ENCODE measurements at places on chromosomes 7 and 10.

DNA sequence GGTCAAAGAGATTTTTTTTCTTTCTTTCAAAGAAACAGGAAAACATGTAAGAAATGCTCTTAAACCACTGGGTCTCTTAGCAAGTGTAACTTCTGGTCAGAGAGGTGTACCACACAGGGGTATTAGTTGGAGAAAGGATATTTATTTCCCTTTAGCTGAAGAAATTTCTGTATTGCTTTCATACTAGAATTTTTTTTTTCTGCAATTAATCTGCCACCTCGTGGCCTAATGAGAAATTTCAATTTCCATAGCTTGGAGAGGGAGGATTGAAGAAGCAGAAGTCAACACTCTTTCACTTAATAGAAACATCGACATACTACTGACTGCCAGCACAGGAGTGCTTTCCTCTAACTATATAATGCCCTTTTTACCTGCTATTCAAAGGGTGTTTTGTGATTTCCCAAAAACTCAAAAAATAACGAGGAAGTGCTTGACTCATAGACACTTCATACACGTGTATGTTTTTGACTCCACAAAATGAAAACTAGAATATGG, 177.6 kb upstream of the NAMPT start:
- no peak for DNase-seq

- peak; percentile 28 for DNase-seq
Measured at GRCh38 chr7:133355325-133355708, 102.4 kb downstream of the EXOC4 start.

- DNase-seq = no peak
Measured at GRCh38 chr10:30869566-30869965, 162.1 kb downstream of the ZNF438 start.

DNA sequence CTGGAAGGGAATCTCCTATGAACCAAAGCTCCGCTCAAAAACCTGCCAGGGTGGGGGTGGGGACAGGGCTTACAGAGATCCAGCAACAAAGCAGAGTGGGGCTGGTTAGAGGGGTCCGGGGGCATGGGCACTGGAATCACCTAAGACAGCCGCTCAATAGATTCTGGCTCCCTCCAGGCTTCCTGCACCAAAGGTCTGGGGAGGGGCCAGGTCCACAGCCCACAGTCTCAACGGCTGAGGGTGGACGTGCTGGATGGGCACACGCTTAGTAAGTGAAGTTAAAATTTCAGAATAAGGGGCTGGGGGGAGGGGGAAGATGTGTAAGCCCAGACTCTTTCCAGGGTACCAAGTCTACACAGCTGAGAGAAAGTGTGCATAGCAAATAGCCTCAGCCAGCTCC, 31.1 kb downstream of the PYROXD2 start:
- no peak for DNase-seq

DNA sequence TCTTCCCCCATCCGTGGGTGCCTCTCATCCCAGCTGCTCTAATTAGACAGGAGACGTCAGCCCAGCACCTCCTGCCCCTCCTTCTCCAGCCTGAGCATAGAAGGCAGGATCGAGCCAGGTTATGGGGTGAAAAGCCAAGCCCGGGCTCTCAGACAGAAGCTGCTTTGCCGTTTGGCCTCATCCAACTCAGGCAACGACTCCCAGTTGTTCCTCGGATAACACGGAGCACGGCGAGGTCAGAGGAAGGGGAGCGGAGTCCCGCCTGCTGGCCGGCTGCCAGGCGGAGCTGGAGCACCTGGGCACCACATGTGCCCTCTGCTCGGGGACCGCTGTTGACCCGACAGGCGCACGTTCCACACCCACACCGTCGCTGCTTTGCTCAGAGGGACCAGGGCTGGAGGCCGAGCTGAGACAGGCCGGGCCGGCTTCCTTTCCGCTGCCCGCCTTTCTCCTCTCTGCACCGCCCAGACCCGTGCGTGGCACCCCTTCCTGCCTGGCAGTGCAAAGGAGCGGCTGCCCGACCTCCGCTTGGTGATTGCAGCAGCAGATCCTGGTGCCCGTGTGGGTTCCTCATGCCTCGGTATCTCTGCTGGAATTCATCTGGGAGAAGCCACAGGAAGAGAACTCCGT, 21.6 kb upstream of the UNCX start:
- DNase-seq = no peak

- no peak for DNase-seq
Measured at GRCh38 chr7:44324204-44324480, 1.3 kb downstream of the CAMK2B start.

GRCh38 chr7:124550036-124550435, 215.6 kb downstream of the GPR37 start:
- no peak for DNase-seq

GRCh38 chr10:61417661-61418060, 35.5 kb downstream of the TMEM26 start:
- DNase-seq = no peak

DNA sequence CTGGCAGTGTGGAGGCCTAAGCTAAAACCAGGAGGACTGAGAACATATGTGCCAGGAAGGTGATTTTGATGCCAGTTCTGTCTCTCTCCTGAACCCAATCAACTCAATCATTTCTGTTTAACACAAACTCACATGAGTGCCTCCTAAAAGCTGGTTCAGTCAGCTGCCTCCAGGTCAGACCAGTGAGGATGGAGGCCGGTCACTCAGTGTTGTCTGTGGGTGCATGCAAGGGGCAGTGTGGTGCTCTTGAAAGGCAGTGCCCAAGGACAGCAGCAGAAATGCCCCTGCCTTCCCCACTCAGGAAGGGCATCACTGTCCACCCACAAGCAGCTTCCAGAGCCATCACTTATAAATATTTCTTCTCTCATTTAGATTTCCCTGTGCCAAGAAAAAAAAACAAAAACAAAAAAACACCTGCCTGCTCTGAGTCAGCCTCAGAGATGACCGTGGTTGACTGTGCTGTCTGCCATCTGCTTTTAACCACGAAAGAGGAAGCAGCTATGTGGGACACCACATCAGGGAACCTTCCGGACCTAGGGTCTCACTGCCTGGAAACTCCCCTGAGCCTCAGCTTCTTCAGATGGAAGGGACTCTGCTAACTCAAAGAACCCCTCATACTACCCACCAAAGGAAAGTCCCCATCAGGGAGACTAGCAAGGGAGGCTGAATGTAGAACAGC, 39.1 kb downstream of the VOPP1 start:
- peak; percentile 29 for DNase-seq

- DNase-seq = no peak
Measured at GRCh38 chr7:151662251-151662826, 142.6 kb upstream of the RHEB start.

DNA sequence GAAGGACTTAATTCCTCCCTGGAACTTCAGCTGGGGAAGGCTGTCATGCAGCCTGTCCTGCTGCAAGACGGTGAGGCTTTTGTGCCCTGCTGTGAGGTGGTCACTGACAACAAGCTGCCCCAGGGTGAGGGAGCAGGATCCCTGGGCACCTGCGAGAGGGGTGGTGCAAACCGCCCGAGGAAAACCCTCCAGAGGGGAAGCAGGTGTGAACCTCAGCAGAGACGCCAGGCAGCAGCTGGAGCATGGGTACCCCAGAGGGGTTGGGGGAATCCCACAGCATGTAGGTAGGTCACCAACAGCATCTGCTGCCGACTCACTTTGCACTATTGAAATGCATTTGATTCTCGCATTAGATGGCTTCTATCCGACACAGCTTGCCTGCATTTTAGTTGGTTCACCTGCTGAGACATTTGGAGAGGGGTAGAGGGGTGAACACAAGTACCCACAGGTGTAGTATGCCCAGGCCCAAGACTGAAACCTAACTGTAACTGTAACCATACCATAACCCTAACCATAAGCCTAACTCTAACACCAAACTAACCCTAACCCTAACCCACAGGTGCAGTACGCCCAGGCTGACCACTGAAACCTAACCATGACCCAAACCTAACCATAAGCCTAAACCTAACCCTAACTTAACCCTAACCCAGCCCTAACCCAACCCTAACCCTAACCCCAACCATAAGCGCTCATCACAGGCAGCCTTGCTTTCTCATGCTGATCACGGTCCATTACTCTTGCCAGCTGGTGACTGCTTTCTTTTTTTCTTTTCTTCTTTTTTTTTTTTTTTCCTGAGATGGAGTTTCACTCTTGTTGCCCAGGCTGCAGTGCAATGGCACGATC, 85.9 kb downstream of the ELFN1 start:
- no peak for DNase-seq

DNA sequence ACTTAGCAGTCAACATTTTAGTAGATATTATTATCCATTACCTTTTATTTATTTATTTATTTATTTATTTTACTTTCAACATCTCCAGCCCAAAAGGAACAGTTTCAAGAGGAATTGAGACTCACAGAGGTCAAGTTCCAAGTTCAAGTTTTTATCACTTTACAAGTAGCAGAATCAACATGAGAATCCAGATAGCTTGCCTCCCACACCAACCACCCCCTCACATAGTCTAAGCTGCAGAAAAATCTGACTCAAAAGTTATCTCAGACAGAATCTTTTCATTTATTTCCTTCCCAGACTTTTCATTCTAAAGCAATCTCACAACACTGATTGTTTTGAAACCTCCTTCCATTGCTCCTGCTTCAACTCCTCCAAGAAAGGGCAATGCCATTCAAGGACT, 129.6 kb downstream of the GRM3 start:
- DNase-seq = no peak

GRCh38 chr7:127894588-127894987, 136.6 kb downstream of the LRRC4 start:
- no peak for DNase-seq

- DNase-seq = no peak
Measured at GRCh38 chr7:16014031-16014430, 327.5 kb upstream of the MEOX2 start.

DNA sequence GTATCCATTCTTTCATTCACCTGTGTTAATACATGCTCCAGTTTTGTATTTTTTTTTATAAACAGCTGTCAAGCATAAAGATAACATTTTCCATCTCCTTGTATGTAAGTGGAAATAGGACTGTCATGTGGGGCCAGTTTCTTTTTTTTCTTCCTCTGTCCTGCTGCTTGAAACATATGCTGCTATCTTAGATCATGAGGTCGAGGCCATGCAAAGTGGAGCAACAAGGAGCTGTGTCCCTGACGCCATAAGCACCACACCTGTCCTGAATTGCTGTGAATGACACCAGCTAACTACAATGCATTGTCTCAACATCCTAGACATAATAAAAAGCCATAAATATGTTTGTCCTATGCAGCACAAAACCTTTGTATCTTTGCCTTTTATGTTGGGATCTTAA, 37.7 kb upstream of the SLC26A4 start:
- no peak for DNase-seq

- no peak for DNase-seq
Measured at GRCh38 chr7:141340991-141341390, 210.2 kb upstream of the AGK start.

- DNase-seq = no peak
Measured at GRCh38 chr10:49610114-49610457, at the start of gene SLC18A3. SLC18A3 (plus strand) TSS chr10:49610310; CDS start chr10:49610741, 431 bp downstream.

DNA sequence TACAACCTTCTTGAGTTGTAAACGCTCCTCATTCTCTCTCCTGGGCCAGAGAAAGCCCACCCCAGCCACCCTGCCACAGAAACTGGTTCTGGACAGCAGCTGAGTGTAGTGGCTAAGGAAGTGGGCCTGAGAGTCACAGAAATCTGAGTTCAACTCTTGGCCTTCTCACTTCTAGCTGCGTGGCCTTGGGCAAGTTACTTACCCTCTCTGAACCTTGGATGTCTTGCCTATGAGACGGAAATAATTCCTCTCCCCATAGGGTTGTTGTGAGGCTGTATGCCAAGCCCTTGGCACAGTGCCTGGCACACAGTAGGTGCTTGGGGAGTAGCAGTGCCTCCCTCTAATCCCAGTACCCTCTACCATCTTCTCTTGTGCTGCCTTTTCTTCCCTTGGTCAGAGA, 51.5 kb downstream of the ADAMTS14 start:
- no peak for DNase-seq

DNA sequence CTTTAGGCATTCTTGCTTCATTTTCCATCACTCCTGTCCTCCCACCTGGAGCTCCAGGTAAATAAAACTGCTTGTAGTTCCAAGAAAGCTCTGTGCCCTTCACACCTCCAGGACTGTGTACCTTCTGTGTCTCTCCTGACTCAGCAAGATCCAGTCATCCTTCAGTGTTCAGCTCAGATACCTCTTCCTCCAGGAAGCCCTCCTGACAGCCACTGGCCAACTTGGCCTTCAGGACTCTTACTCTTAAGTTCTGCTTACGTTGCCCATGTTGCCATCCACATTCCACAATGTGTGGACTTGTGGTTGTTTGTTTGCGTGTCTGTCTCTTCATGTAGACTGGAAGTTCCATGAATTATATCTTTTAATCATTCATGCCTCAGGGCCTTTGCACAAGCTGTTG, 48.0 kb downstream of the SORCS3 start:
- no peak for DNase-seq

DNA sequence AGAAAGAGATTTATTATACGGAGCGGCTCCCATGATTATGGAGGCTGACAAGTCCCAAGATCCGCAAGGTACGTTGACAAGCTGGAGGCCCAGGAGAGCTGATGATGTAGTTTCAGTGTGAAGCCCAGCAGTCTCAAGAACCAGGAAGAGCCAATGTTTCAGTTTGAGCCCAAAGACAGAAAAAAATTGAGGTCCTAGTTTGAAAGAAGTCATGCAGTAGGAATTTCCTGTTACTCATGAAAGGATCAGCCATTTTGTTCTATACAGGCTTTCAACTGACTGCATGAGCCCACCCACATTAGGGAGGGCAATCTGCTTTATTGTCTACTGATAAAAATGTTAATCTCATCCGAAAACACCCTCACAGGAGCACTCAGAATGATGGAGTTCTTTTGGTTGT, 51.5 kb downstream of the CCDC71L start:
- DNase-seq = peak; percentile 82

DNA sequence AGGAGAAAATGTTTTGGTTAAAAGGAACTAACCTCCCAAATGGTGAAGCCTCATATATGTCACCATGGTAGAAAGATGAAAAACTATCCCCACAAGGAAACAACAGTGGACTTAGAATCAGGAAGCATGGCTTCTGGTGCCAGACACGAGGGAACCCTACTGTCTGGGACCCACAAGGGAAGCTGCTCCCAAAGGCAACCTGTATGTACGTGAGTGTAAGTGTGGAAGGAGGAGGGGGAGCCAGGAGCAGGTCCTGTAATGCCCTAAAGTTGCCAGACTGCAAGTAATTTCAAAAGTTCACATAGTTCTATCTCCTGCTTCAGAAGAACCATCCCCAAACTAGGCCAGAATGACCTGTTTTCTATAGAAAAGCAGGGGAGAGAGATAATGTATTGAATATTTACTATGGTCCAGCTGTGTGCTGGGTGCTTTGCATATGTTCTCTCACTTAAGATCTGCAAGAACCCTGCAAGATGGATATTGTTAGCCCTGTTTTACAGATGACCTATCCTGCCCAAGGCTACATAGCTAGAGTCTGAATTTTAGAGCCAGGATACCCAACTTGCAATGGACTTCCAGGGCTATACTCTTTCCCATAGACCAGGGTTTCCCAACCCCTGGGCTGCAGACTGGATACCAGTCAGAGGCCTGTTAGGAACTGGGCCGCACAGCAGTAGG, 19.2 kb downstream of the DUSP5 start:
- no peak for DNase-seq

GRCh38 chr10:74500026-74500704, 326.2 kb upstream of the KAT6B start:
- DNase-seq = no peak

- DNase-seq = no peak
Measured at GRCh38 chr10:72218325-72218724, 2.2 kb upstream of the ASCC1 start.

GRCh38 chr7:108246227-108246837, 116.2 kb upstream of the LAMB4 start:
- DNase-seq = peak; percentile 98

Data from HFFc6 (cell line).